NAMALWA (cell line): ENCODE measurements at places on chromosomes 1 and 21.

- DNase-seq: no peak
Measured at GRCh38 chr21:20944139-20944538, 54.1 kb upstream of the NCAM2 start.

DNA sequence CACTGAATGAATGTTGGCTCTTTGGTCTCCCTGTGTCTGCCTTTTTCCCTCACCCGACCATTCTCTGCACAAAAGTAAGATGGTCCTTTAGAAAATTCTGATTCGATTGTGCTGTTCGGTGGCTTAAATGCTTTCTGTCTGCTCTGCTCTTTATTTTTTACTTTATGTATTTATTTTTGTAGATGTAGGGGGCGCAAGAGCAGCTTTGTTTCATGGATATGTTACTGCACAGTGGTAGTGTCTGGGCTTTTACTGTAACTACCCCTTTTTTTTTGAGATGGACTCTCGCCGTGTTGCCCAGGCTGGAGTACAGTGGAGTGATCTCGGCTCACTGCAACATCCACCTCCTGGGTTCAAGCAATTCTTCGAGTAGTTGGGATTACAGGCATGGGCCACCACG lies 15.7 kb downstream of the NLRP3 start:
- peak; percentile 37 for DNase-seq

DNA sequence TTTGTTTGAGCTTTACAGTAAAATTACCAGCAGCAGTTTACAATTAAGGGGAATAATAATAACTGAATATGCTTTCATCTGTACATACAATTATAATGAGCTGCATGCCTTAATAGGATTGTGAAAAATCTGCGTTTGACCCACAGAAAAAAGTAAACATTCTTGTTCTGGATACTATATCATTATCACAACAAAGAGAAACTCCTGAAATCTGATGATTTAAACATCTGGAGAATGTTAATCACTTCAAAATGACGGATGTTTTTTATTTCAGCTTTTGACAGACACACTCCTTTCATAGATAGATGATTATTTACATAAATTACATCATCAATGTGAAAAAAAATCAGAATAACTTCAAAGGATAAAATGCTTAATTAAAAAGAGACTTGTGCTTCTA lies 58.5 kb downstream of the TYW3 start:
- no peak for DNase-seq

- DNase-seq: no peak
Measured at GRCh38 chr1:217647791-217648190, 16.6 kb downstream of the SPATA17 start.

GRCh38 chr1:211828584-211829342 lies 1.8 kb downstream of the LPGAT1 start:
- no peak for DNase-seq

GRCh38 chr1:147509786-147510395 lies 31.4 kb upstream of the BCL9 start:
- no peak for DNase-seq

DNA sequence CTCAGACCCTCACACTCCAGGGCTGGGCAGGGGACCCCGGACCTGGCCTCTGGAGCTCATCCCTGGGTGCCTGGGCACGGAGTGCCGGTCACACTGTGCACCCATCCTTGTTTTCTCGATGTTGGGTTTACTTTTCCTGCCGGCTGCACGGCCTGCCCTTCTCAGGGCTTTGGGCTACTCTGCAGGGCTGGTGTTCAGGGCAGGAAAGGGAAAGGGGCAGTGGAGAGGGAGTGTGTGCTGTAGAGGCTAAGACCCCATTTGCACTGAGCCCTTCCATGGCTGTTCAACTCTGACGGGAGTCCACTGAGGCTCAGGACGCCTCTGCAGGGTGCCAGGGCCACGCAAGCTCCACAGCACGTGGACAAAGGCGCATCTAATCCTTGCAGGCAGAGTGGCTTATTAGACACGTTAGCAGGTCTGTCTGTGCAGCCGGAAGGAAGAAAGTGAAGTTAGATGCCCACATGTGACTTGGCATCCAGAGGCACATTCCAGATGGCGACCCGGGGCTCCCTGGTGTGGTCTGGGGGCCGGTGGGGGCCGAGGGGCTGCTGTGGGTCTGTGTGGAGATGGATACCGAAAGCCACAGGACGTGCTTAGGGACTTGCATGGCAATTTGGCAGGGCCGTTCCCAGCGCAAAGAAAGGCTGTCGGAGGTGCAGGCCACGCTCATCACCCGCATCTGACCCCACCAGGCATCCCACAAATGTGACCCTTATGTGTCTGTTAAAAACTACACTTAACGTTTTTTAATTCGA lies 33.6 kb downstream of the COL18A1 start:
- no peak for DNase-seq

DNA sequence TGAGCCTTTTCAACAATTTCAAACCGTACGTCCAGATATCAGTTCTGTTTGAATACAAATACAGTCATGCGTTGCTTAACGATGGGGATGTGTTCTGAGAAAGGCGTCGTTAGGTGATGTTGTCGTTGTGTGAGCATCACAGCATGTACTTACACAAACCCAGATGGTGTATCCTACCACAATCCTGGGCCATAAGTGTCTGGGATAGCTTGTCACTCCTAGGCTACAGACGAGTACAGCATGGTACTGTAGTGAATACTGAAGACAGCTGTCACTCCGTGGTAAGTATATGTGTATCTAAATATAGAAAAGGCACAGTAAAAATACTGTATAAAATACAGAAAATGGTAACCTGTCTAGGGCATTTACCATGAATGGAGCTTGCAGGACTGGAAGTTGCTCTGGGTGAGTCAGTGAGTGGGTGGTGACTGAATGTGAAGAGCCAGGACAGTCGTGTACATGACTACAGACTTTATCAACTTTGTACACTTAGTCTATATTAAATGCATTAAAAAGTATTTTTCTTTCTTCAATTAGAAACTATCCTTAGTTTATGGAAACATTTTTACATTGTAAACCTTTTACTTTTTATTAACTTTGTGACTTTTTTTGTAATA lies 10.5 kb upstream of the OR2W3 start:
- DNase-seq: no peak

GRCh38 chr1:209767706-209768105 lies 11.9 kb downstream of the TRAF3IP3 start:
- no peak for DNase-seq

DNA sequence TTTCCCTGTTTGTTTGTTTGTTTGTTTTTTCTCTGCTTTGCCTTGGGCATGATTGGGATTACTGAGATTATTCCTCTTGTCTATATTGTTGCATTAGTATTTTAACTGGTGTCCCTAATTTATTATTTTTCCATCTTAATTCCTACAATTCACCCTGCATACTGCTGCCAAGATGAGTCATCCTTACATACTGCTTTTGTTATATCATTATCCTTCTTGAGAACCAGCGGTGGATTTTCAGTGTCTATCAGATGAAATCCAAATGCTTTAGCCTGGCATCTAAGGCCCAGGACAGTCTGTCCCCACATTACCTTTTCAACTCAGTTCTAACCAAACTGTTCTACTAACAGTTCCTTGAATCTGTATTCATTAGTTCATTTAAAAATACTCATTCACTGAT lies 101.7 kb downstream of the OLFML2B start:
- DNase-seq: no peak
